ENCODE measurements at places on chromosomes 2 and 18. TPM values are rescaled to one million over a fixed set of nuclear protein-coding genes. Genes with fewer than 3 reads are reported as not detected.

- DNase-seq: no peak
Measured at GRCh38 chr2:38771632-38772031, 6.4 kb upstream of the GEMIN6 start.

Gene CHRND
- polyA plus RNA-seq: not detected

GRCh38 chr18:56003009-56003719 lies 415.2 kb upstream of the TCF4 start:
- DNase-seq: no peak

Gene DOK6
- 0.55 TPM for polyA plus RNA-seq

Gene ASPRV1
- 0.29 TPM for polyA plus RNA-seq

DNA sequence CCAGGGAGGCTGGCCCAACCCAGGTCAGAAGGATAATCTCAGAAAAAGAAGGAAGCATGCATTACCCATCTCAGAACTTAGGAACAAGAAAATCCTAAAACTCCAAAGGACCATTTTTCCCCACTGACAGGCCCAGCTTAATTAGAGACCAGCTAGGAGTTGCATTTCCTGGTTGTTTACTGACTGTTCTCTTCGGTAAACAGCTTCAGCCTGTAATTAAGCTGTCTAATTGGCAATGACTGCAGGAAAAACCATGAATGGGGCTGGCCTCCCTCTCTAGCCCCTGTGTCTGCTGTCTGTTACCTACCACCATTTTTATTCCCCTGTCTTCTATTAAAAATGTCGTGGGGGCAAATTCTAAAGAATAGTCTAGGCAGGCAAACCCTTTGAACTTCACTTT lies 146.5 kb downstream of the AGAP1 start:
- DNase-seq: no peak

Measured in BJ (cell line).